Effector memory CD8-positive, alpha-beta T cell (primary cell): ENCODE measurements at places on chromosomes 1 and 21.

- peak; percentile 5 for DNase-seq
These were observed at the start of gene ZBTB8B for GRCh38 chr1:32464716-32465577. ZBTB8B (plus strand) TSS chr1:32465072; CDS start chr1:32470625, 5,553 bp downstream.

DNA sequence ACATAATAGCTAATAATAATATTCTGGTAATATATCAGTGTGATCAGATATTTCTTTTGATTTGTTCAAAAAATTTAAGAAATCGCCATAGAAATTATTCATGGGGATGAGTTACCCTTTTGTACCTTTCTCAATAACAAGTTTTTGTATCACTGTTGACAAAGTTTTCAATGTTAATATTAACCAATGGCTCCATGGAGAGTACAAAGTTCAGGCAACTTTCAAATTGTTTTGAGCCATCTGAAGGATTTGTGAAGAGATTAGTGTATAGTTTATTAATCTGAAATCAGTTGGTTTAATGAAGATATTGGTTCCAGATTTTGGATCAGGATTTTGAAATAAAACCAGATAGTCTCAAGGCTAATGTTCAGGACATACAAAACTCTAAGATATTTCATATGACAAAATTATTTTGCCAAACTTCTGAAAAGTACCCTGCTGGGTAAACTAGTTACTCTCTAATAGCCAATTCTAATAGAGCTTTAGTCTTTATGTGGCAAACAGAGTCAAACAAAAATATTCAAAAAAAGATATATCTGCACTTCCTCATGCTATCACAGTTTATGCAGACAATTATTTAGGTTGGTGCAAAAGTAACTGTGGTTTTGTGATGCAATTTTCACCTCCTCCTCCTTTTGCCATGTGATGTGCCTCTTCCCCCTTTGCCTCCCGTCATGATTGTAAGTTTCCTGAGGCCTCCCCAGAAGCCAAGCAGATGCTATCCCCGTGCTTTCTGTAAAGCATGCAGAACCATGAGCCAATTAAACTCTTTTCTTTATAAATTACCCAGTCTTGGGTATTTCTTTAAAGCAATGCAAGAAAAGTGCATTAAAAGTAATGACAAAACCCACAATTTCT is 1105.0 kb downstream of the PLA2G4A start:
- no peak for DNase-seq

GRCh38 chr1:189131576-189131975 is 1346.1 kb downstream of the BRINP3 start:
- DNase-seq = no peak

- no peak for DNase-seq
These were observed 32.9 kb upstream of the RIPK4 start for GRCh38 chr21:41799763-41800162.
